ENCODE measurements at places on chromosomes 2 and 18.

DNA sequence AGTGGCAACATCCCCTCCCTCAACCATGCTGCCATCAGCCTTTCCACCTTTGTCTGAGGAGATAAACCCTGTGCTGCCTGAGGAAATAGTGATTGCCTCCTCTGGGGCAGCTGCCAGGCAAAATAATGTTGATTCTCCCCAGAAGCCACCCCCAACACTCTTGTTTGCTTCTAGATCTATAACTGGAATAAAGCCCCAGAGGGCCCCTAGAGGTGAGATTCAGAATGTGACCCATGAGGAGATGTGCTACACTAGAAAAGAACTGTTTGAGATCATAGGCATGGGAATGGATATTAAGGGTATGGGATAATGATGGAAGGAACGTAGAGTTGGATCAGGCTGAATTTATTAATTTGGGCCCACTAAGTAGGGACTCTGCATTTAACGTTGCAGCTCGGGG, 116.3 kb upstream of the RMP24 start:
- no peak for DNase-seq

GRCh38 chr2:96642564-96643360, at the start of gene FER1L5:
Gene FER1L5 (plus strand): TSS chr2:96642764. CDS start chr2:96642837, 73 bp downstream.
- peak; percentile 82 for DNase-seq

DNA sequence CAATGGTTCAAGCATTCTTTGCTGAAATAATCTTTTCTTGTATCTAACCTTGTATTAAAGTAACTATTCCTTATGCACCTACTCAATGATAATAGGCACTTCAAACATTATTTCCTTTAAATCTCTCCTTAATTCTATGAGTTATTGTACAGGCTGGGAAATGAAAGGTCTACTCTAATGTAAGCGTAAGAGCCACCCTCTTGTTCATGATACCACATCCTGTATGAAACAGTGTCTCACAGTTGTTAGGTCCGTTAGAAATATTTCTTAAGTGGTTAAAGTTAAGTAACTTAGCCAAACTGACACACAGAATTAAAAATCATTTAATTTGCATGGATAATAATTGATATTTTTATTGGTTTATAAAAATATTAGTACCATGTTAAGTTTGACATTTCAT, 162.5 kb upstream of the RPRM start:
- DNase-seq, result no peak

- no peak for DNase-seq
These were observed 141.4 kb downstream of the MBP start for GRCh38 chr18:76991021-76991688.

DNA sequence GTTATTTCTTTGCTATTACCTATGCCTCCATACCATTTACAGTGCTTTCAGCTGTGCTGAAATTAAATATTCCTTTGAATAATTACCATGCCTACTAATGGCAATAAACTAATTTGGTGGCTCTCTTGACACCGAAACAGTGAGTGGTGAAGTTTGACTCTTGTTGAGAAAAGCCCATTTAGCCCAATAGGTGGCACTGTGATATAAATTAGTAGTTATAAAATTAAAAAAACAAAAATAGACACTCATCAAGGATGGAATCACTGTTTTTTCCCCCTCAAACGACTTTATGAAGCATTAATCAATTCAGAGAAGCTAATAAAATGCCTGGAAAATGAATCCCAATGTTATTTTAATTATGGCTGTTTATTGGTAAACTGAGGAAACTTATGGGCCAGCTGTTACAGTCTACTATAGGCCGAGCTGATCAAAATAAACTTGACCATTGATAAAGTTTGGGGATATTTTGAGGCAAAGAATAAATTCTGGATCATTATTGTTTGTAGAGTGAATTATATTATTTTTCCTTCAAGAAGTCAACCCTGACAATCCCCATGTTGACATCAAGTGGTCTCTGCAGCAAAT, 339.6 kb downstream of the TRIB2 start:
- DNase-seq, result peak; percentile 7

DNA sequence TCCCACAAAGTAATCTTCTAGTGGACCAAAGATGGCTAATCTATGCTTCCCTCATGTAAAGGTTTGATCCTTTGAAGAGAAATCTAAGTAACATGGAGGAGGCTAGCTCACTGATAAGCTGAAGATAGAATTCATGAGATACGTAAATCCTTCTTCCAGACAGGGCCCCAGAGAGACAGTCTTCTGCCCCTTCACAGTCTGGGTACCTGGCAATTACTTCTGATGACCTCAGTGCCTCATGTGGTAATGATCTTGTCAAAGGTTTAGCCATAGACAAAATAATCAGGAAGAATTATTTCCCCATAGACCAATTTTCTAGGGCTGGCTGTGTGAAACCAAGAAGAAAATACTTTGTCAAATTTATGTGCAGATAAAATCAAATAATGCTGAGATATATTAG, 495.8 kb downstream of the METTL4 start:
- no peak for DNase-seq

GRCh38 chr2:149651229-149651628, 63.7 kb upstream of the MMADHC start:
- DNase-seq, result no peak

- DNase-seq, result peak; percentile 57
These were observed 37.8 kb downstream of the PCBP1 start for GRCh38 chr2:70124983-70125480.

DNA sequence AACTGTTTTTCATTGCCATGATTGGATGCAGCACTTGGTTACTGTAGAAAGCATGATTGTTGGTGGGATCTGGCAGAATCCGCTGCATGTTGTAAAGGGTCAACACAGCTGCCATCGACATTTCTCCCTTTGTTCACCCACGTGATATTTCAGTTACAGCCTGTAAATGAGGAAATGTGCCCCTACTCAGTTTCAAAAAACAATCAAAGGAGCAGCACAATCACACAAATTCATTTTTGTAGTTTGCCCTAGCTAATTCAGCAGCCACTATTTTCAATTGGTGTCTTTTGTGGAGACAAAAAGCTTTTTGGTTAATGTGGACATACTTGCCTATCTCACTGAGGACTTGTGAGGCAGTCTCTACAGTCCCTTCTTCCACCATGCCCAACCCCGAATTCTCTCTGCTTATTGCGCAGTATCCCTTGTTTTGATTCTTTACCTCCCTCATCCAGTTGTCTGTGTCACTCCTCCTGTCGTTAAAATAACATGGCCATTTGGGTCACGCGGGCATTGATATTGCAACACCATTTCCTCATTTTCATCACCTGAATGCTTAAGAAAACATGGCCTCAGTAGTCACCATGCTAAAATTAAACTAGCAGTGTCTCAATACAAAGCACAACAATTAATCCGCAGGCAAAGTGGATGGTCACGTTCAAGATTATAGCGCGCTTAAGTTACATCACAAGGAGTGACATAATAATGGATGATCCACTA, 6.4 kb upstream of the PROC start:
- no peak for DNase-seq

DNA sequence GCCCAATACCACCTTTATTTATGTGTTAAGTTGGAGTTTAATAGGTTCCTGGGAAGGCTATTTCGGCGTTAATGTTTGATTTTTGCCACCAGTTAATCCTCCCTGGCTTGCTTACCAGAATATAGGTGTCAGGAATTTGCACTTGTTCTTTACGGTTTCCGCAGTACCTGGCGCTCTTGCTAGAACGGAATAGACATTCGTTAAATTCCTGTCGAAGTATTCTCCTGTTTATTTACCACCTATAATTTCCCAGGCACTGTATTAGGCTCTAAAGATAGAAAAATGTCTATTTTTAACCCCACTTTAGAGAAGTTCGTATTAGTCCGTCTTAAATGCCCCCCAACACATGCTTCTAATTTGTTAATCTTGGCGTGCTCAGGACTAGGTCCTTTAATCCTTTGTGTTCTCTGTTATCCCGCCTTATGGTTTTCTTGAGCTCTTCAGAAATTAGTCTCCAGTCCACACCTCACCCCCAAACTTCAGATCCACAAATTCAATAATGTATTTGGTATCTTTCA, 575 bp downstream of the CCDC150 start:
- no peak for DNase-seq

DNA sequence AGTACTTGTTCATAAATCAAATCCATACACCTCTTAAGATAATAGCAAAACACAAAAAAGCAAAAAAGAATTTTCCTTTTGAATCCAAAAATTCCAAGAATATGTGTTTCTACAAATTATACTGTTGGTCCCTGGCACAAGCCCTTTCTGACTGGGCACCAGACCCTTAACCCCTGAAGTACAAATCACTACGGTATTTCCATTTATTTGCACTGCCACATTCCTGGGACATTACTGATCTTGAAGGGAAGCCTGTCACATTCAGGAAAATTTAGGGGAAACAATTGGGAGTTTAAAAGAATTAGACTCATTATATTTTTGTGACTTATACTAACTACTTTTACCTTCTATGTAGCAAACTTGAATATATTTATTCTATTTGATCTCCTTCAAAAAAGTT, 98.8 kb downstream of the ZNF521 start:
- no peak for DNase-seq

GRCh38 chr2:191389288-191389687, 144.1 kb downstream of the MYO1B start:
- no peak for DNase-seq

- peak; percentile 67 for DNase-seq
These were observed 85.4 kb upstream of the MYO3B start for GRCh38 chr2:170092436-170093060.

GRCh38 chr18:23844991-23845680, 155.9 kb downstream of the LAMA3 start:
- peak; percentile 63 for DNase-seq

DNA sequence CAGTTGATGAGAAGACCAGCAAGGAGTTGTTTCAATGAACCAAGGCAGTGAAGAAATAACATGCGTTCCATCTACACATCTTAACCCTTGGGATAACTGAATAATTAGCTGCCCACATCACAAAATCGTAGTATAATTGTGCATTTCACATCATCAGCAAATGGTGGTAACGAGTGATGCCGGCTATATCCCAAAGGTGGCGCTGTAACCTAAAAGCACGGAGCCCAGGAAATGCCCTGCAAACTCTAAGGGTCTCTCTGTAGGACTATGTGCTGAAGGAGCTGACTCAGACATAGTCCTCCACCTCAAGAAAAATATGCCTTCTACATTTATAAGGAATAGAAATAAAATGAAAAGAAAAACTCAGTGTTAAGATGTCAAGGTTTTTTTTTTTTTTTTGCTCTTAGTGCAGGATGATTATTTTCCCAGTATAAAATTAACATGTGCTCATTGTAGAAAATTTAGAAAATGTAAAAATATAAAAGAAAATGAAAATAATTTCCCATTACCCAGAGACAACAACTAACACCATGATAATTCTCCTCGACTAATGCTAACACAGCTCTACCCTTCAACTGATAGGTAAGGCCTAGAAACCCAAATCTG, 23.1 kb upstream of the DSG3 start:
- DNase-seq, result peak; percentile 43

DNA sequence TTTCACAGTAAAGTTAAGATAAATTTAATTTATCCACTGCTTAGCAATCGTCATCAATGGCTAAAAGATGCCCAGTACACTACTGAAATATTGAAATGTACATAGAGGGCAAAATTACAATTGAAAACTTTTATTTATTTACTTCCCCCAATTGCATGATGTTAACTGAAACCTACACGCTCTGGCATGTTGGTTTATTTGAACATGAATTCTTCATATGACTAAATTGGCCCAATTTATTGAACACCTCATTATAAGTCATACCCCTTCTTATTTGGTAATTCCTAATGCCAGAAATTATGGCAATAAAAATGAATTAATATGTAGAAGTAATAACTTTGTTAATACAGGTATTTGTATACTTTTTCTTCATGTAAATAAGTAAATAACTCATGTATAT, 183.0 kb upstream of the ZC3H15 start:
- DNase-seq, result no peak

DNA sequence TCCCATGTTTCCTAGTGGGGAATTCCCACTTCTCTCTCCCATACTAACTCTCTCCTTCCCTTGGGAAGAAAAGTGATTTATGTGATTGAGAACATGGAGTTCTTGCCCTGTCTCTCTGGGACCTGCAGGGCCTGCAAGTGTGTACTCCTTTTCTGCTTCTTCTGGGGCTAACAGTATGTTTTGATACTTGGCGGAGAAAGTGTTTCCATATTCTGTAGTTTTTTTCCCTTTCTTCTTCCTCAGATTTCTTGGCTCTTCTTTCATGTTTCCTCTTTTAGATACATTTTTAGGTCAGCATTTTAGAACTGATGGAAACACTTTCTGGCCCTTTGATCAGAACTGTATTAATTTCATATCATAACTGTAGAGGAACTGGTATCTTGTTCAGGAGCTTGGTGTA, 352.2 kb downstream of the DLGAP1 start:
- no peak for DNase-seq

GRCh38 chr2:120935339-120936313, 200.0 kb downstream of the GLI2 start:
- peak; percentile 87 for DNase-seq

DNA sequence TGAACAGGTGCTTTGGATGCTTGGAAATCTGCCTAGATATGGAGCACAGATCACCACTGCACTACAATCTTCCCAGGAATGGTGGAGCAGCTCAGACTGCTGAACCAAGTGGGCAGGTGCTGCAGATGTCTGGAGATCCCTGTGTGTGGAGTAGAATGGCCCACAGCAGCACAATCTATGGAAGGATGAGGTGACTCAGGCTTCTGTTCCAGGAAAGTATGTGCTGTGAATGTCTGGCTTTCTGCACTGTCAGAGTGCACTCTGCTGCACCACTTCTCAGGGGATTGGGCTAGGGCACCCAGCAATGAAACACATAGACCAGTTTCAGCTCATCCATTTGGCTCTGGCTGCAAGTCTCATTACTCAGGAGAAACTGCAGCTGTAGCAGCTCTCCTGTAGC, 865.4 kb upstream of the NXPH2 start:
- no peak for DNase-seq

DNA sequence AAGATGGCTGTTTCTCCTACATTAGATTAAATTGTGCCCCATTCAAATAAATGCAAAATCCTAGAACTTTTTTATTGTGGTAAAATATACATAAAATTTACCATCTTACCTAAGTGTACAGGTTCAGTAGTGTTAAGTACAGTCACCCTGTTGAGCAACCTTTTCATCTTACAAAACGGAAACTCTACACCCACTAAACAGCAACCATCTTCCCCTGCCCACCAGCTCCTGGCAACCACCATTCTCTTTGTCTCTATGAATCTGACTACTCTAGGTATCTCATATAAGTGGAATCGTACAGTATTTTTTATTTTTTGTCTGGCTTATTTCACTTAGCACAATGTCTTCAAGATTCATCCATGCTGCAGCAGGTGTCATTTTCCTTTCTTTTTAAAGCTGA, 53.0 kb downstream of the ASXL2 start:
- no peak for DNase-seq

- no peak for DNase-seq
These were observed 62.3 kb upstream of the FSIP2 start for GRCh38 chr2:185676316-185676715.

GRCh38 chr2:173978447-173978846, 13.3 kb upstream of the SP3 start:
- DNase-seq, result no peak

All from fibroblast of skin of right biceps (primary cell).